ENCODE measurements at places on chromosomes 4 and X. TPM values are rescaled to one million over a fixed set of nuclear protein-coding genes. Genes with fewer than 3 reads are reported as not detected.
A peak's percentile ranks its signal among the peaks of the same experiment; 100 is the strongest.

DNA sequence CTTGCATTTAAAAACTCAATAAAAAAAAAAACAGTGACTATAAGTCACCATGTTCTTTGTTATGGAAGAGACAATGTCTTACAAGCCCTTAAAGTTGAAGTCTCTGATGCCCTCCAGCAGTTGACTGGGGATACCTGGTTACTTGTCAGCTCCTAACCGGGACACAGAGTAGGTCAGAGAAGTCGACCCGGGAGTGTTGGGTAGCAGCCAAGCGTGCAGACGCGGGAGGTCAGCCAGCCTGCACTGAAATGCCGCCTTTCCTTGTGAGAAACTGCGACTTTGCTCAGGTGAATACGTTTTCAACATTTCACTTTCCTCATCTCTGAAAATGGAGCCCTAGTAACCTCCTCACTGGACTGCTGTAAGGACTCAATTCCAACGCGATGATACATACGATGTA, 81.8 kb downstream of the F11 start:
- H3K4me1 ChIP-seq, result no peaks in the 10 kb centered on the region
- H3K36me3 ChIP-seq, result no peaks in the 10 kb centered on the region
- no peak for DNase-seq
- no peak overlapping the region for H3K4me3 ChIP-seq
- peaks cover 4% of the 10 kb centered on the region for H3K27me3 ChIP-seq

GRCh38 chrX:154534526-154535322, 11.9 kb downstream of the G6PD start:
- H3K36me3 ChIP-seq, result peaks cover 4% of the 10 kb centered on the region
- H3K27ac ChIP-seq, result no peak overlapping the region
- DNase-seq, result peak; percentile 87
- peaks cover 14% of the 10 kb centered on the region for H3K4me1 ChIP-seq
- no peak overlapping the region for H3K4me3 ChIP-seq
- H3K27me3 ChIP-seq, result no peaks in the 10 kb centered on the region

DNA sequence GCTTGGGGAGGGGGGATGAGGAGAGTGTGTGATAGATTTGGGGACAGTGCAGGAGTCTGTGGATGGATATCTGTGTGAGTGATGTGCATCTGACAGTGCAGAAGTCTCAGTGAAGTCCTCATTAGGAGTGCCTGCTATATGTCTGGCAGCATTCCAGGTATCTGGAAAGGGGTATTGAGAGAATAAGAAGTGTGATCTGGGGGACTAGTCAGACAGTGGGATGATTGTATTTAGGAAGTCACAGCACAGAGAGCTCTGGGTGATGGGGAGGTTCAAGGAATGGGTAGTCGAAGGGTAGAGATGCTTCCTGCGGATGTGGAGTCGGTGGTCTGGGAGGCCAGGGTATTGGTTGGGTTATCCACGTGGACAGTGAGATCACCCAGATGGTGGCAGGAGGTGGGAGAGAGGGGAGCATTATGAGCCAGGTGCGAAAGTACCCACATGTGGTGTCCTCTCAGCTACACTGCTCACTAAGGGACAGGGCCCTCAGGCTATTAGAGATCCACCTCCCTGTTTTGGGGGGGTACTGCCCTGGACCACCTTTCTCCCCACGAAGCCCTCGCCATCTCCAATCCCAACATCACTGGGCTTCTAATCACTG, 9.8 kb downstream of the MAGED2 start:
- H3K4me1 ChIP-seq, result peaks cover 2% of the 10 kb centered on the region
- H3K27ac ChIP-seq, result peak overlapping the region; percentile 45
- H3K36me3 ChIP-seq, result peaks cover 2% of the 10 kb centered on the region
- DNase-seq, result no peak
- H3K4me3 ChIP-seq, result no peak overlapping the region

- no peaks in the 10 kb centered on the region for H3K4me1 ChIP-seq
- H3K4me3 ChIP-seq, result no peak overlapping the region
- no peaks in the 10 kb centered on the region for H3K36me3 ChIP-seq
- no peaks in the 10 kb centered on the region for H3K27me3 ChIP-seq
- DNase-seq, result no peak
- no peak overlapping the region for H3K27ac ChIP-seq
These were observed 272.8 kb upstream of the EPHA5 start for GRCh38 chr4:65943076-65943475.

The CENPI gene
- 14.4 TPM for total RNA-seq

GRCh38 chr4:98908703-98909262, 20.1 kb downstream of the EIF4E start:
- peaks cover 34% of the 10 kb centered on the region for H3K36me3 ChIP-seq
- peaks cover 55% of the 10 kb centered on the region for H3K4me1 ChIP-seq
- H3K27ac ChIP-seq, result no peak overlapping the region
- DNase-seq, result no peak
- H3K27me3 ChIP-seq, result no peaks in the 10 kb centered on the region
- H3K4me3 ChIP-seq, result no peak overlapping the region

- no peaks in the 10 kb centered on the region for H3K4me1 ChIP-seq
- H3K4me3 ChIP-seq, result no peak overlapping the region
- H3K27ac ChIP-seq, result no peak overlapping the region
- H3K27me3 ChIP-seq, result no peaks in the 10 kb centered on the region
These were observed 38.5 kb upstream of the STPG2 start for GRCh38 chr4:98181809-98182208.

- H3K36me3 ChIP-seq, result peaks cover 21% of the 10 kb centered on the region
- no peak overlapping the region for H3K4me3 ChIP-seq
- H3K27ac ChIP-seq, result no peak overlapping the region
- no peak for DNase-seq
These were observed 21.1 kb downstream of the KLHL15 start for GRCh38 chrX:24005867-24006266.

- no peak overlapping the region for H3K27ac ChIP-seq
- H3K4me3 ChIP-seq, result no peak overlapping the region
- H3K4me1 ChIP-seq, result no peaks in the 10 kb centered on the region
- H3K27me3 ChIP-seq, result peaks cover 55% of the 10 kb centered on the region
- DNase-seq, result no peak
These were observed 49.8 kb upstream of the PRSS48 start for GRCh38 chr4:151227172-151227571.

DNA sequence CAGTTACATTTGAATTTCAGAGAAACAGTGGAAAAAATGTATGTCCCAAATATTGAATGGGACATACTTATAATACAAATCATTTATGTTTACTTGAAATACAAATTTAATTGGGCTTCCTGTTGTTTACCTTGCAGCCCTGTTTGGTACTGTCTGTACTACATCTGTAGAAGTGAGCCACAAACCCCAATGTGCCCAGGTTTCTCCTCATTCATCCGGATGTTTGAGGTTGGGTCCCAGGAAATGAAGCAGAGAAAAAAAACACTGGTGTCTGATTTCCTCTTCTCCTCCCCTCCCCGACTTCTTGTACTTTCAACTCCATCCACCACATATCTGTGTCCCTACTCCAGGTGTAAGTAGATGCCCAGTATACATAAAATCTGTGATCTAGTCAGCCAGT, 27.1 kb upstream of the SCRG1 start:
- H3K27ac ChIP-seq, result no peak overlapping the region
- H3K4me3 ChIP-seq, result no peak overlapping the region
- no peak for DNase-seq
- H3K27me3 ChIP-seq, result no peaks in the 10 kb centered on the region
- peaks cover 20% of the 10 kb centered on the region for H3K4me1 ChIP-seq
- H3K36me3 ChIP-seq, result no peaks in the 10 kb centered on the region

The NAP1L5 gene
- total RNA-seq, result 8.2 TPM

GRCh38 chr4:30866907-30867306, 146.7 kb downstream of the PCDH7 start:
- no peaks in the 10 kb centered on the region for H3K36me3 ChIP-seq
- DNase-seq, result no peak
- H3K4me1 ChIP-seq, result no peaks in the 10 kb centered on the region
- H3K27me3 ChIP-seq, result no peaks in the 10 kb centered on the region
